Articular chondrocyte of knee joint (primary cell): ENCODE measurements at places on chromosomes 2 and 18. TPM values are rescaled to one million over a fixed set of nuclear protein-coding genes. Genes with fewer than 3 reads are reported as not detected.

Gene PSMA8
- not detected in 2 replicates for total RNA-seq

Gene CPSF3
- total RNA-seq = 41.9 and 47.8 TPM in 2 replicates

Gene ABCG8
- total RNA-seq = not detected in 2 replicates

Gene DNAH6
- total RNA-seq = 0.26 and 0.86 TPM in 2 replicates

Gene TFCP2L1
- total RNA-seq = under 0.01 and 0.13 TPM in 2 replicates
